ENCODE measurements at places on chromosomes 13 and 19. TPM values are rescaled to one million over a fixed set of nuclear protein-coding genes. Genes with fewer than 3 reads are reported as not detected.

Gene PLVAP
- total RNA-seq = 112 TPM

Gene ZNF544
- 27.1 TPM for total RNA-seq

Gene SLC17A7
- total RNA-seq = 0.86 TPM

Gene TMEM86B
- 1.5 TPM for total RNA-seq

Gene SCN1B
- 86.0 TPM for total RNA-seq

Gene ZFP14
- 3.2 TPM for total RNA-seq

Gene ZSCAN4
- 0.23 TPM for total RNA-seq
